NCI-H1417 treated with DMSO at 0.1 percent for 48 hours (cell line): ENCODE measurements at places on chromosomes 12 and 14.

DNA sequence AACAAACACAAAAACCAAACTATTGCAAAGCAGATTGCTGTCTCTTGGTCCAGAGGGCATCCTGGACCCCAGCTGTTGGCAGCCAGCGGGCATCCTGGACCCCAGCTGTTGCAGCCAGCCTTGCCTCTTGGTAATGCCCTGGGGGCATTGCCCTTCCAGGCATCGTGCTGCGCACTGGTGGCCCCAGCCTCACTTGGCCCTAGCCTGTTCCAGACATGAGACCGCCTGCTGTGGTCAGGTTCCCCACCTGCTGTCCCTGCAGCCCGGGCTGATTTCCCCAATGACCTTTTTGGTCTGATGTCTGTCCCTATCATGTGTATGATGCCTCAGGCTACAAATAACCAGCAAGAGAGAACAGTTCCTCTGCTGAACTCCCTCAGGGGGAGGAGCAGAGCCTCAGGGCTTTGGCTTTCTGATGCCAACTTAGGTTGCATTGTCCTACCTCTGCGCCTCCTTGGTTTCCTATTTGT, 20.8 kb downstream of the MLXIP start:
- DNase-seq = no peak

DNA sequence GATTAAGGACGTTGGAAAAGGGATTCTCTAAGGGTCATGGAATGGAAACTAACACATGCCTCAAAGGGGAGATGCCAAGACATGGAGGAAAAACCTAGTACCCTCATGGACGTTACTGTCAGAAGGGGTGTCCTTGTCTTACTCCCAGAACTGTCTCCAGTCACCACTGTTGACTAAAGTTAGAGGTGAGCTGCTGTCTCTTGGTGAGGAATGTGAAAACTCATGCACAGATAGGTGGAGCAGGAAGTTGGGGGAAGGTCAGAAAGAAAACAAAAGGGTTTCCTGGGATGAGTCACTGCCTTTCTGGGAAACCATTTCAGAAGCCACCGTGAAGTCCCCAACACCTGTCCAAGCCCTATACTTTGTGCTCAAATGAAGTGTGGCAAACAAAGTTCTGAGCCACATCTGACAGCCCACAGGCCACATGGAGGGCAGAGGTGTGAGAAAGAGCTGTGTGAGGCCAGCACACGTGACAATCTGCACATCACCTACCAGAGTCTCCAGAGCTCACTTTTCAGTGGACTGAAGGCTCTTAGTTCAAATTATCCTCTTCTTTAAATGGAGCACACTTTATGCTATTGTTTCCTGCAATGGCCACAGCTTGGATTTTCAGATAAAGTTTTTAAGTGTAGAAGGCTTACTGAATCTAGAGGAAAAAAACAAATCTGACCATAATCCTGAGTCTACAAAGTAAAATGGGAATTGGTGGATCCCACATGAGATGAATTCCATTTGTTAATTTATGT, 92.9 kb upstream of the EGLN3 start:
- DNase-seq = no peak

GRCh38 chr12:22687361-22688076, 62.5 kb downstream of the ETNK1 start:
- DNase-seq = no peak

DNA sequence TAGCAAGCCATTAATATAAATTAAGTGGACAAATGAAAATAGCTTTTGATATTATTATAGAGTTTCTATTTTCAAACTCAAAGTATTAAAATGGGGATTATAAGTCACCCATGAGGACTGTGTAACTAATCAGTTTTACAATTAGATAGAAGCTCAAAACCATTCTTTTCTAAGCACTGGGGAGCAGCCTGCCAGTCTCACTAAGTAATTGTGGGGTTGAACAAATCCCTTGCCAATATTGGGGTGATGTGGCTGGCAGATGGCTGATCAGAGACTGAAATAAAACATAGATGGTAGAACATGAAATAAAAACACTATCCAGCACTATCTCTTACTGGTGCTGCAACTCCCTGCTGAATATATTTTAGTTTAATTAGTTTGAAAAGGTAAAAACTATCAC, 353.2 kb downstream of the FLRT2 start:
- no peak for DNase-seq

DNA sequence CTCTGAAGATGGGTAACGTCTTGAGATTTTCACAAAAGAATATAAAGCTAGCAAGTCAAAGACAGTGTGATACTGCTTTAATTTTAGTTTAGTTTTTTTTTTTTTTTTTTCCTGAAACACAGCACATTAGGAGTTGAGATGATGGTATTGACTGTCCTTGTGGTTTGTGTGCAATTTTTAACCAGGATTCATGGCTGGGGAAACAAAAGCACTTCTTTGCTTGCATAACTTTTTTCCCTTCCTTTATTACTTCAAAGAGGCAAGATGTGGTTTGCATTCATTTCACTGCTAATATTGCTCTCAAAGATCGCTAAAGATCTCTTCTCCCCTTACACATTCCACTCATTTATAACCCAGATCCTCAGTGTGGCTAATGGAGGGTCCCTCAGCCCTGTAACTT, 157.1 kb upstream of the PZP start:
- no peak for DNase-seq

DNA sequence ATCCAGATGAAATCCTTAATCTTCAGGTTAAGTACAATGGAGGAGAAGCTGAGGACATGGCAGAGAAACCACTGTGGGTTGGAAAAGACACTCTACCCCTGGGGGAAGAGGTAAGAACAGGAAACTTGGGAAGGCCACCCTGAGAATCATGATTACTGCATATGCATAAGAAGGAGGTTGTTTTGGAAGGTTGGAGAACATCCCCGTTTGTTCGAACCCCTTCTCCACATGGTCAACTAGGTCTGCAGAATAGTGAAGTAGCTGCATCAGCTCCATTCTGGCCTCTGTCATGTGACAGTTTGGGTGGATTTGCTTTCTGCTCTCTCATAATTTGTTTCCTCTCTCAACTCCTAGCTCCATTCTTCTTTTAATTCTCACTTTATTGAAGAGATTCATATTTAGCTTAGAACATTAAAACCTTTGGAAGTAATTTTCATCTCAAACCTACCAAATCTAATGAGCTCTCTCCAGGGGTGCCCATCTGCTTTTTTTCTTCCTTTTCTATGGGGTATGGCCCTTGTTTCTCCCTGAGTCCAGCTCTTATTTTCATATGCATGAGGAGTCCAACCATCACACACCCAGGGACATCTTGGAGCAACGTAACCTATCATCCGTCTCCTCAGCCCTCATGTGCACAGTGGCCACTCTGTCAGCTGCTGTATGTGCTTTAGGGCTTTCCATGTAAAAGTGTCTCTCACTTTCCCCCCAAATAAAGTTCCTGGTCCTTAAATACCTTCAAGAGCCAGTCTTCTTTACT, 820.3 kb downstream of the TMEM121 start:
- DNase-seq = no peak

DNA sequence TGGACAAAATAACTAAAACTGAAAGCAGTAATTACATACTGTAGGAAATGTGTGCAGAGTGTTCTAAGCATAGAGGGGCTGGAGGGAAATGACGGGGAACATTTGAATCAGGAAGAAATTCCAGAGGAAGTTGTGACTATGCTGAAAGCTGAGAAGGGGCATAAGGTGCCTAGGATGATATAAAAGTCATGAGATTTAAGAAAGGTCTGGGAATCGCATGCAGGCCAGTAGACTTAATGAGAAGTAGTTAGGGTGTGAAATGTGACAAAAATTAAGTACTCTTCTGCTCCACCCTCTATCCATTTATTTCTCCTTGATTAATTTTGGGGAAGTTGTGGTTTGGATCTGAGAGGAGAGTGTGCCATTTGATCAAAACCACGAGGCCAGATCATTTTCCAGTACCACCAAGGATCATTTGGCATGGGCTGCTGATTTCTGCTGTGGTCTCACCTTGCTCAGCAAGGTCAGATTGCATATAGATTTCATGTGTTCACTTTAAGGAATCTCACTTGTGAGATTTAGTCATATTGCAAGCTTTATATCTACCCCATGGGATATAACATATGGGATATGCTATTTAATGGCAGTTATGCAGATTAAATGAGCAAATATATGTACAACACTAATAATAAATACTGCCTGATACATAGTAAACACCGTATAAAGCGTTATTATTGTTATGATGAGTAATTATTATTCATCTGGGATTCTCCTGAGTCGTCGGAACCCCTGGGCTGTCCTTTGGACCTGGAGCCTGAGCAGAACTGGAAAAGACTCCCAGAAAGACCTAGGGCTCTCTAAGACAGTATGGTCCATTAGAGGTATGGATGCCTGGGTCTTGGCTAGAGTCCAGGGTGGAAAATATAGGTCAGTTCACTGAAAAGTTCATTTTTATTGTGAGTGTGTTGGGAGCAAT, 72.3 kb downstream of the SRGAP1 start:
- DNase-seq = no peak
